ENCODE measurements at places on chromosomes 11 and 22.

GRCh38 chr11:13338019-13338426, 60.4 kb downstream of the BMAL1 start:
- no peak for DNase-seq

DNA sequence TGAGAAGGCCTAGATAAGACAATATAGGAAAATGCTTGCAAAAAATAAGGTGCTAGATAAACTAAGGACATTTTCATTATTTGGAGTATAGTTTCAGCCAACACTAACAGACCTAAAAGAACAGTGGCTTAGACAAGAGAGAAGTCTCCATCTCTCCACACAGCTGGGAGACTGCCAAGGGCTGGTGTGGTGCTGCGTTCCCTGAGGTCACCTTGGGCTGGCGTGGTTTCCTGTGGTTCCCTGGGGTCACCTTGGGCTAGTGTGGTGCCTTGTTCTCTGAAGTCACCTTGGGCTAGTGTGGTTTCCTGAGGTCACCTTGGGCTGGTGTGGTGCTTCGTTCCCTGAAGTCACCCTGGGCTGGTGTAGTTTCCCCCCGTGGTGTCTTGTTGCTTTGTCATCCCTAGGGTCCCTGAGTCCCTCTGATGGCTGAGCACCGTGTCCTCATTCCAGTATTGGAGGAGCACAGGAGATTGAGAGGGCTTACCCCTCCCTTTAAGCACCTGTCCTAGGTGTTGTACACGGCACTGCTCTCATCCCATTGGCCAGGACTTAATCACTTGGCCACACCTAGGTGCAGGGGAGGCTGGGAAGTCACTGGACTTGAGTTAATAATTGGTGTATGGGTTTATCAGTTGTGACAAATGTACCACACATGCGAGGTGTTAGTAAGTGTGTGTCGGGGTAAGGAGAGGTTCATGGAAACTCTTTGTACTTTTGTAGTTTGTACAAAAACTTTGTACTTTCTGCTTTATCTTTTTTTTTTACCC, 14.9 kb downstream of the SAMM50 start:
- no peak for DNase-seq

DNA sequence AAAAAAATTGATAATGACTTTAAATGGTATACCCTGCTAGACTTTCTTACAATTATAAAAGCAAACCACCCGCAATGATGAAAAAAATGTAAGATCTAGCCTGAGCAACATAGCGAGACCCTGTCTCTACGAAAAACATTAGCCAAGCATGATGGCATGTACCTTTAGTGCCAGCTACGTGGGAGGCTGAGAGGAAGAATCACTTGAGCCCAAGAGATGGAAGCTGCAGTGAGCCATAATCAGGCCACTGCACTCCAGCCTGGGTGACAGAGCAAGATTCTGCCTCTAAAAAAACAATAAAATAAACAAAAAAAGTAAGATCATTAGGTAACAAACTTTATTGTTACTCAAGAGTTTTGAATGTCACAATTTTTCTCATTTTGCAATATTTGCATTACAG, 39.2 kb downstream of the KMT5B start:
- DNase-seq: no peak

DNA sequence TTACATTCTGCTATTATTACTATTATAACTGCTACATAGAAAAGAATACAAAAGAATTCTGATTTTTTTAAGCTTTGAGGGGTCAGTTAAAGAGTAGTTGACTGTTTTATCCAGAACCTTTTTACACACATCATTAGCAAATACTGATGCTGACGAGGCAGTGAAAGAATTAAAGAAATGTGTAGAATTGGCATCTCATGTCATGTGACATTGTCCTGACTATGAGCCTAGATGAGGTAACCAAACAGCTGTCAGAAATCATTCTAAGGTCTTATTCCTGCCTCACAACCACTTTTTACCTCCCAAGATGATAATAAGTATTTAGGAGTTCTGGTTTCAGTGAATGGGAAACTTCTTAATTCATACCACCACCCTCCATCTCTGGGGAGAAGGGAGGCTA, 121.0 kb downstream of the SLC1A2 start:
- no peak for DNase-seq

- DNase-seq: no peak
Observed at GRCh38 chr11:134063124-134063495, 5.8 kb upstream of the JAM3 start.

- DNase-seq: no peak
Observed at GRCh38 chr11:72239313-72239848, 4.6 kb downstream of the PHOX2A start.

GRCh38 chr11:83092488-83093384, 21.0 kb upstream of the RAB30 start:
- DNase-seq: no peak

GRCh38 chr11:30585892-30586250, 282 bp downstream of the MPPED2 start:
- no peak for DNase-seq

- no peak for DNase-seq
Observed at GRCh38 chr11:57203359-57203758, 21.6 kb downstream of the LRRC55 start.

DNA sequence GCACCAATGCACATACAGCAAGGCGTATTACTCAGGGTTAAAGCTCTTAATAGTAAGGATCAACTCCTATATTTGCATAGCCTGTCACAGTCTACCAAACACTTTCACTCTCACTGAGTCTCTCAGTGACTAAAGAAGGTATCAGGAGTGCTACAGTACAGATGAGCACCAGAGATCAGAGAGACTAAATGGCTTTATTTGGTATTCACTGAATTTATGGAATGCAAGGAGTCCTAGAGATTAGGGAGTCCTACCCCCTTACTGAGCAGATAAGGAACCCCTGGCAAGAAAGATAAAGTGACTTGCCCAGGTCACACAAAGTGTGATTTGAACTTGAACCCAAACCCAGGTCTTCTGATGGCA, 396.4 kb upstream of the CCDC90B start:
- DNase-seq: no peak

DNA sequence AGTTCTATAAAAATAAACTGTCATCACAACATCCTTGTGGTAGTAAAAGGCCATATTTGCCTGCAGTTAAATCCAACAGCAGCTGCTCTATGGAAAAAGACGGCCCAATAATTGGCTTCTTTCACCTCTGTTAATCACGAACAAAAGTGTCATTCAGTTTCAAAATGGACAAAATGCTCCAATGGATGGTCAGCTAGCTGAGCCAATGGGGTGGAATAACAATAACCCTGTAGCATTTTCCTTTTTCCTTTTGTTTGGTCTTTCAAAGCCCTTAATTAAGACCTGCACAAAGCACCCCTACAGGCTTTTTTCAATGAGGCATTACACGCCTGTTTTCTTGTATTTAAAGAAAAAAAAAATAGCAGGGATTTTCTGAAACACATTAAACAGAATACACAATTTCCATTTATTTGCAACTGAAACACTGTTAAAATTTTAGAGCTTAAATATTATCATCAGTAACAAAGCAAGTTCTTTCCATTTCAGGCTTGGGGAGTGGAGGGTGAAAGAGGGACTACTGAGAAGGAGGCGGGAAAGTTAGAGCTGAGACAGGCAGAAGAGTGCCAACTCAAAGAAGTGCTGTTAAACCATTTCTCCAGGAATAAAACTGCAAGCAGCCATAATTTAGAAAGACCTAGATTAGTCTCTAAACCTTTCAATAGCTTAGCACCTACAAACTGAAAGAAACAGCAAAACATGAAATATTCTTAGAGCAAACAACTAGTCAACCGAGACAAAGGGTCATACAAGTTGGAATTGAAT, 28.7 kb downstream of the LGR4 start:
- no peak for DNase-seq

DNA sequence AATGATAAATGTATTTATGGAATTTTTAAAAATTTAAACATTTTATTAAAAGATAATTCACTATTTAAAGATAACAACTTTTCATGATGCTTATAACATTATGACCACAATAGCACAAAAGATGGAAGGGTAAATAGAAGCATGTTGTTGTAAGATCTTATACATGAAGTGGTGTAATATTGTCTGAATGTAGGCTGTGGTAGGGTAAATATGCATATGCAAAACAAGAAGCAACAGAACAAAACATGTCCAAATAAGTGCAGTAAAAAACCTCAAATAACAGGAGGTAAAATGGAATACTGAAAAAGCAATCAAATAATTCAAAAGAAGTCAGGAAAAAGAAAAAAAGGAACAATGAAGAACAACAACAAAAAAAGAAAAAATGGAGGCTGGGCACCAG, 56.0 kb downstream of the ADM start:
- no peak for DNase-seq

DNA sequence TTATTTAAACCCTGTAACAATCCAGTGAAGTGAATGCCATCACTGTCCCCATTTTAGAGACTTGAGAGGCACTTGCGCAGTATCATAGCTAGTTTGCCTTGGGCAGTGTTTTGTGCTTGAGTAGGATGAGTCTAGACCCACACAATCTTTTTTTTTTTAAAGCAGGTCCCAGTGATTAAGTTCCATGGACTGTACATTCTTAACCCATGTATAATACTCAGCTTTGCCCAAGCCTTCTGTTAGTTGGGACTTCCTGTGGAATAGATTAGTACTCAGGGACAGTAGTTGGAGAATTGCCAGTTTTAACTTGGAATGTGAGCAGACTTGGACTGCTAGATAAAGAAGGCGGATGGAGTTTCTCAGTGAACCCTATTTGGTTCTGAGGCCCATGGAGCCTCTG, 108.6 kb upstream of the RASSF10 start:
- no peak for DNase-seq

GRCh38 chr11:83990160-83990733, 704.1 kb upstream of the CCDC90B start:
- DNase-seq: no peak

GRCh38 chr11:63534895-63535461, 1.6 kb upstream of the PLAAT4 start:
- no peak for DNase-seq

DNA sequence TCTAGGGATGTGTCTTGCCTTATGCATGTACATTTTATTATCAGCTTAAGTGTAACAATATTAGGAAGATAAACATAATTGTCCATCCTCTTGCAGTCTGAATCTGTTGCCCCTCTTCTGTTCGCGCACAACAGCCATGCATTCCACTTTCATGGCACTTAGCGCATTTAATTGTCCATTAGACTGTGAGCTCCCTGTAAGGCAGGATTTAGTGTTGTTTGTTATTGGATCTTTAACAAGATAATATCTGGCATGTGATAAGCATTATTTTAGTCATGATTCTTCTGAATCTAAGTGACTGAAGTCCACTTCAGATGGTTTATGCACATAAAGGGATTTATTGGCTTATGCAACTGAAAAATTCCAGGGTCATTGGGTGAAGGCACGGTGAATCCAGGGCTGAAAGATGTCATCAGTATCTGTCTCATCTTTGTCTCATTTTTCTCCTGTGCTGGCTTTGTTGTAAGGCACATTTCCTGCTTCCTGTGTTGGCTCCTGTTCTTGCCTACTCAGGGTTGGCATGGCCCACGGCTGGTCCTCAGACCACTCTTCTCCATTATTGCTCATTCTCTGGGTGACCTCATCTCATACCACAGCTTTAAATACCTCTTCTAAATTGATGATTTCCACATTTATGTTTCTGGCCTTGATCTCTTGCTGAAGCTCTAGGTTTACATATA, 37.6 kb downstream of the ATXN10 start:
- DNase-seq: no peak

All from activated CD4-positive, alpha-beta T cell treated with anti-CD3 and anti-CD28 coated beads for 1 hour (primary cell).